RCC 7860 (cell line): ENCODE measurements at places on chromosomes 11 and 22.

- DNase-seq = peak; percentile 17
Observed at GRCh38 chr11:12602421-12602820, 71.8 kb upstream of the TEAD1 start.

DNA sequence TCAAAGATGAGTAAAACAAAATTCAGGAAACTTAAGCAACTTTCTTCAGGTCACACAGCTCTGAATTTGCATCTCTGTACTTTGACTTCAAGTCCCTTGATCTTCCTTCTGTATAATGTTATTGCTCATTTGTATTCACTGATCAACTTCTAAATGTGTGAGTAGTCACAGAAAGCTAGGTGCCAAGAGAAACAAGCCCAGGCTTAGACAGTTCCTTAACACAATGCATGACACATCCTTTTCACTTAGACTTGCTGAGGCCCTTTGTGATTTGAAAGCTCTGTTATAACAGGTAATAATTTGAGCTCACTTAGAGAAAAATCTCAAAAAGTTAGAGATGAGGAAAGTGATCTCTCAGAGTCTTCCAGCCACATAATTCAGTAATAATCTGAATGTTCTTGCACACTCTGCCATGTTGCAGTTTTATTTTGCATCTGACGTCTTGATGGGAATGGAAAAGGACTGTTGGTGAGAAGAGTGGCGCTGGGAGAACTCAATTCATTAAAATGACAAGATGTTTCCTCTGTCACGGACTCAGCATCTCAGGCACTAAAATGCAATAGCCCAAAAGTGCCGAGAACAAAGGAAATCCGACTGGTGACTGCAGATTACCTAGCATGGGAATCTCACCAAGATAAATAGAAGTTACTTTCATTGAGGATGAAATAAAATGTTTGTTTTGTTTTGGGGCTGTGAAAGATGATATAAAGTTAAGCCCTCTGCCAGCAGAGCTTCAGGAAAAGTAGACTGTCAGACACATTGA is 665.3 kb downstream of the OPCML start:
- DNase-seq = peak; percentile 3

- DNase-seq = no peak
Observed at GRCh38 chr22:44364751-44365130, 52.0 kb upstream of the SHISAL1 start.

DNA sequence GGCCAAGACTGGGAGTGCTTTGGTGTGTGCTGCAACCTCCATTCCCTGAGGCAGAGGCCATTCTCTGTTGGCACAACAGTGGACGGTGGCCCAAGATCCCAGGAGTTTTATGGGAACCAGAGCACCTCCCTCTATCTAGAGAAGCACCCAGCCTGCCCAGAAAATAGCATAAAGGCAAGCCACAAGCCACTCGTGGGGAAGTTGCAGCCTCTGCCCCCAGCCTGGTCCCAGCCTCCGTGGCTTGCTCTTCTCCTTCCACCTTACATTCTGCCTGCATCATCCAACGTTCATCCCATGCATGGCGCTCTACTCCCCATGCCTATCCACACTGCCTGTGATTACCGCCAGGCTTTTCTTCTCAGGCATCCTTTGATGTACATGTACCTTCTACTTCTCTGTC is 15.8 kb downstream of the IL17RA start:
- no peak for DNase-seq

- DNase-seq = peak; percentile 65
Observed at GRCh38 chr11:132685174-132685611, 847.1 kb downstream of the OPCML start.

GRCh38 chr11:65132988-65133700 is 1.2 kb downstream of the SYVN1 start:
- DNase-seq = no peak

GRCh38 chr22:46923394-46923793 is 160.9 kb downstream of the TBC1D22A start:
- DNase-seq = no peak

- DNase-seq = no peak
Observed at GRCh38 chr22:18119409-18120110, 9.0 kb downstream of the TUBA8 start.

DNA sequence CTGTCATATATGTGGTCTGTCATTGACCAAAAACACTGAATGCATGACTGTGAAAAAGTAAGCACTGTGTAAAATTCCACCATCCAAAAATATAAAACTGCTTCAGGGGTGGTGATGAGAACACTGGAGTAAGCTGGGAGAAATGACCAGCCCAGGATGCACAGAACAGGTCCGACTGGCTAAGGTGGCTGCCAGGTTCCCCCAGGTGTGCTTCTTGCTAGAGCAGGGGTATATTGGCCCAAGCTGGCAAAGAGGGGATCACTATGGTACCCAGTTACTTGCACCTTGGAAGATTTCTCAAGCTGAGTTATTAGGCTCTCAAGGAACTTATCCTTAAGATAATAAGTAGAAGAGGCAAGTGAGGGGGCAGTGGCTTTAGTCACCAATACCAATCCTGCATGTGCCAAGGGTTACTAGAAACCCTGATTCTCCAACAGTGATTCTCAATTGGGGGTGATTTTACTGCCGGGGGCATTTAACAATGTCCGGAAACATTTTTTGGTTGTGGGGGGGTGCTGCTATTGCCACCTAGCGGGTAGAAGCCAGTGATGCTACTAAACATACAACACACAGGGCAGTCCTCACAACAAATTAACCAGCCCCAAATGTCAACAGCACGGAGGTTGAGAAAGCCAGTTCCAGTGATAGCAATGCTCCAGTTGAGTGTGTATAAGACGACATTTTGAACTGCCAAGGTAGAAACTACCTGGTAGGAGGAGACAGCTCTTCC is 15.7 kb downstream of the SNU13 start:
- DNase-seq = no peak

DNA sequence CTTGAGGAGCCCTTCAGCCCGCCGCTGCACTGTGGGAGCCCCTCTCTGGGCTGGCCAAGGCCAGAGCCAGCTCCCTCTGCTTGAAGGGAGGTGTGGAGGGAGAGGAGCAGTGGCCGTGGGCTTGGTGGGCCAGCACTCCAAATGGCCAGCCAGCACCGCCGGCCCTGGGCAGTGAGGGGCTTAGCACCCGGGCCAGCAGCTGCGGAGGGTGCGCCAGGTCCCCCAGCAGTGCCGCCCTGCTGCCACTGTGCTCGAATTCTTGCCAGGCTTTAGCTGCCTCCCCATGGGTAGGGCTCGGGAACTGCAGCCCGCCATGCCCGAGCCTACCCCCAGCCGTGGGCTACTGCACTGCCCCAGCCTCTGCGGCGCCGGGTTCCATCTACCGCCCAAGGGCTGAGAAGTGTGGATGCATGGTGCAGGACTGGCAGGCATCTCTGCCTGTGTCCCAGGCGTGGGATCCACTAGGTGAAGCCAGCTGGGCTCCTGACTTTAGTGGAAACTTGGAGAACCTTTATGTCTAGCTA is 82.7 kb downstream of the KCNA4 start:
- DNase-seq = no peak

DNA sequence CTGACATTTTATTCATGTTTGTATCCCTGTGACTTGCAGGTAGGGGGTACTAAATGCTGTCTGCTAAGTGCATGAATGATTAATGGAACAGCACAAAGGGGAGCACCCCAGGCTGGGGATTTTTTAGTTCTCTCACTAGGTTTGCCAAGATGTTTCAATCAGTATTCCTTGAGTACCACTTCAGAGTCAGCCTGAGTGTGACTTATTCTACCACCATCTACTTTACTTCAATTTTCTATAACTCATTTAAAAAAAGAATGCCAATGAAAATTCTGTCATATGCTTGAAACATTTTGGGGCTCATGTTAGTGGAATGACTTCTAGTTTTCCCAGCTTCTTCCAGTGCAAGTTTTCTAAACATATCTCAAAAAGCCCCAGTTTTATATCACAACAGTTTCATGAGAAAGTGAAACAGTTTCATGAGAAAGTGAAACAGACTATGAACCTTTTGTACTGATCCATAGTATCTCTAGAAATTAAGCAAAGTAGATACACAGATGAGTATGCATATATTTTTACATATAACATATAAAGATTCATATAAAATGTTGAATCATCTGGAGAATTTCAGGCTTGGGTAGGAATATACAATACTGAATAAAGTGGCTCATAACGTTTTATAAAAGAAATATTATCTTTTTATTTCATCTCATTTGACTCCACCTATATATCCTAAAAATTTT is 252.4 kb downstream of the GRM5 start:
- DNase-seq = no peak

DNA sequence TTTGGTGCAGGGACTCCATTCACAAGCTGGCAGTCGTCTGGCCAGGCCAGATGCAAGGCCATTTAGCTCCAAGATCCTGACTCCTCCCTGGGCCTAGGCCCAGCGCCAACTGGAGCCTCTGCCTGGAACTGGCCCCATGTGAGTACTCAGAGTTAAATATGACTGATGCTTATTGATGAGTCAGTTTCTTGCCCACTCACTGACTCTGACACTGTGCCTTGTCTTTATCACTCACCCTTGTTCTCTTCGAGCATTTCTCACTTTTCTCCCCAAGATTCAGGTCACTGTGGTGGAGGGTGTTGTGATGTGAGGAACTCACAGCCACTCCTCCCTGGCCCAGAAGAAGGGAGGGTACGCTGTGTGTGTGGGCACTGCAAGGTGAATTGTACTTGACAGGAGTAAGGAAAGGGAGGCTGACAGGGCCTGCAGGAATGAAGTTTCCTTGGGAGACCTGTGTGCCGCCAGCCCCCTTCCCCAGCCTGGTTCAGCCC is 23.2 kb upstream of the ST3GAL4 start:
- DNase-seq = peak; percentile 71

DNA sequence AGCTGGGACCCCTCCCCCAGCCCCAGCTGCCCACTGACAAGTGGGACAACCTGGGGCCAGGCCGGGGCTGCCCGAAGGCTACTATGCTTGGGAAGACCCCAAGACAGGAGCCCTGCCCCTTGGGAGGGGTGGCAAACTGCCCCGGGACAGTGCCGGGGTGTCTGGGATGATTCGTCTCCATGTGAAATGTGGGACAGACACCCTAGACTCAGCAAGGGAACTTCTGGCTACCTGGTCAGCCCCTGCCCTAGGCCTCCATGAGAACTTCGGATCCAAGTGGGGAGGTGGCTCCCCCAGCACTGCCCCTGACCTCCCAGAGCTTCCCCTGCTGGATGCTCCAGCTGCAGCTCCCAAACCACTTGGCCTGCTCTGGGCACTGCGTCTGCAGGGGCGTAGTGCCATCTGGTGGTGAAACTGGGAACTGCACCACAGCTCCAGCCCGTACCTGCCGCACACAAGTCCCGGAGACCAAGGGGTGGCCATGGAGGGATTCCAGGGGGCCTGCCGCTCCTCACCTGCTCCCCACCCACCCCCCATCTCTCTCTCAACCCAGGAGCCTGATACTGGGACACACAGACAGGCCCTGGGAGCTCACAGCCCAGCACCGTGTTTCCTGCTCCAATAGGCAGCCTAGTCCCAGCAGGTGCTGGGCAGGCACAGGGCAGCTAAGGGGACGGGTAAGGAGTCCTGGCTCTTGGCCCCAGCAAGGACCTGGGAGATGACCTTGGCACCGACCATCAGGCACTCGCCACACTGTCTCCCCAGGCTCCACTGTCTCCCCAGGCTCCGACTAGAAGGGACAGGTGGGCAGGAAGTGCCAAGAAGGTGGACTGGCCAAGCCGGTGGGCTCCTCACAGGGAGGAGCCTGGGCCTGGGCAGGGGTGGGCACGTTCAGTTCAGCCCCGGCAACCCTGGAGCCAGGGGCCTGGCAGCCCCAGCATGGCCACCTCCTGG is 194.1 kb downstream of the IGLL1 start:
- DNase-seq = peak; percentile 37

DNA sequence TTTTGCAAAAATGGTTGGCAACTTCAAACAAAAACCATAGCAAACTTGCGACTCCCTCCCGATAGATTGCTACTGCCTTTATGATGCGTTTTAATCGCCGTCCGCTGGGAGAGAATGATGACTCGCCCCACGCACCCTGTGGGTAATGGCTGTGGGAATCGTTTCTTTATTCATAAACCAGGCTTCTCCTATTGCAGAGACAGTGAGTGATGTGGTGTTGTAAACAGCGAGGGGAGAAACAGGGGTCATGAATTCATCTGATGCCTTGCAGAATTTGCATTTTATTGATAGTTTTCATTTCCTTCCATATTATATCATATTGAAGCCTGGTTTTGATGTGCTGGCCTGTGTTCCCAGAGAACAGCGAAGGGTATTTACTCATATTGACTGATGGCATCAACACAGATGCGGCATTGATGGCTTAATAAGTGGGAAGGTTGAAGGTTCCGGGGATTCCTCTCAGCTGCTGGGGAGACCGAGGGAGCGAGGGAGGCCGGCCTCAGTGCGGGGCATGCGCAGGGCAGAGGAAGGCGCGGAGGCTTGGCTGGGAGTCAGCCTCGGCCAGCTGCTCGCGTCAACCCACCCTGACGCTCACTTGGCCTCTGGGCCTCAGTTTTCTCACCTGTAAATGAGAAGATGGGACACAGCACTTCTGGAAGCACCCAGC is 41.3 kb downstream of the ARHGAP8 start:
- DNase-seq = no peak

GRCh38 chr11:7457211-7457610 is 28.1 kb upstream of the OLFML1 start:
- DNase-seq = no peak

DNA sequence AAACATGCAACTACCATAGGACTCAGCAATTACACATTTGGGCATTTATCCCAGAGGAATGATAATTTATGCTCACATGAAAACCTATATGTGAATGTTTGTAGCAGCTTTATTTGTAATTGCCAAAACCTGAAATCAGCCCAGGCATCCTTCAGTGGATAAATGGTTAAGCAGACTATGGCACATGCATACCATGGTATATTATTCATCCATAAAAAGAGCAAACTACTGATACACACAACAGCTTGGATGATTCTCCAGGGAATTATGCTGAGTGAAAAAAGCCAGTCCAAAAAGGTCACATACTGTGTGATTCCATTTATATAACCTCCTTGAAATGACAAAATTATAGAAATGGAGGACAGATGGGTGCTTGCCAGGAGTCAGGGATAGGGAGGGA is 86.7 kb downstream of the ALX4 start:
- no peak for DNase-seq

DNA sequence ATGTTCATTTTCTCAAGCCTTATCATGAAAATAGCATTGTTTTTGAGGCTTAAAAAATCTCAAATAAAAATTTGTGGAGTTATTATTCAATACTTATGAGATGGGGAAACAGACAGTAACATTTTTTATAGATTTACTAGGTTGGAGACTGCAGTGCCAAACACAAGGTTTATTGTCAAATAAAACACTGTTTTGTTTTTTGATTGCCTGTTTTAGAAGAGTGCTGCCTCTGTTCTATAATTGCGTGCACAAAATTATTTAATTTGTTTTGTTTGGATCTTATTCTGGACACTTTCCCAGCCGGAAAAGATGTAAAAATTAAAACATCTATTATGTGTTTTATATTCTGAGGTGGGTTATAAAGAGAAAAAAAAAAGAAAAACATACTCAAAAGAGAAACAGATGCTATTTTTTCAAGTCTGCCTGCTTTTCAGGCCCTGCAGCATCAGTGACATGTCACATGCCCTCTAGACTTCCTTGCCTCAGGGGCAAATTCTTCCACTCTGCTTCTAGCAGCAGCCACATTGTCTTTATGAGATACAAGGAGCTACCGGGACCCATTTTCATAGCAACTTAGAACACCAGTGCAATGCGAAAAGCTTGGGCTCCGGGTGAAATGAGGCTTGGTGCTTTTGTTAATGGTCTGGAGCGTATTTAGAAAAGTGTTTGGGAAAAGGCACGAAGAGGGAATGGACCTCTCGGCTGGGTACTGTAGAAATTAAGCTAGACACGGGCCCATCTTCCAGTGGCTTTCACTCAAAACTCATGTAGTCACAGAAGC is 77.5 kb downstream of the EFCAB6 start:
- no peak for DNase-seq
